WTC11 (cell line): ENCODE measurements at places on chromosomes 13 and 19.

DNA sequence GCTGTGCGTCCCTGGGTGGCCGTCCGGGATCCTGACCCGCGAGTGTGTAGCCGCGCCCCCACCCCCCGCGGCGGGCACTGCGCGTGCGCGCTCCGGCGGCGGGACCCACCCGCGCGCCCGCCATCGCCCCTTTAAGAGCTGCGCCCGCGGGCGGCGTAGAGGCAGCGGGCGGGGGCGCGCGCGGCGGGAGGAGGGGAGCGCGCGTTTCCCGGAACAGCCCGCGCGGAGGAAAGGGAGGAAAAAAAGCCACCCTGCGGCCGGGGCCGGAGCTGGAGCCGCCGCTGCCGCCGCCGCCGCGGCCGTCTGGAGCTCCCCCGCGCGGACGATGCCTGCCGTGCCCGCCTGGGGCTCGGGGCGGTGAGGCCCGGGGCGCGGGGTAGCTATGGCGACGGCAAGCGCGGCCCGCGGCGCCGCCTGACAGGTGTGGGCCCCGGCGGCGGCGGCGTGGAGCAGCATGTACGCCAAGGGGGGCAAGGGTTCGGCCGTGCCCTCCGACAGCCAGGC, at the start of gene SSBP4:
SSBP4 (plus strand) TSS at position 204 of the 504 bp plus-strand sequence; CDS start at position 455, 251 bp downstream.
- DNase-seq, result peak; percentile 69

DNA sequence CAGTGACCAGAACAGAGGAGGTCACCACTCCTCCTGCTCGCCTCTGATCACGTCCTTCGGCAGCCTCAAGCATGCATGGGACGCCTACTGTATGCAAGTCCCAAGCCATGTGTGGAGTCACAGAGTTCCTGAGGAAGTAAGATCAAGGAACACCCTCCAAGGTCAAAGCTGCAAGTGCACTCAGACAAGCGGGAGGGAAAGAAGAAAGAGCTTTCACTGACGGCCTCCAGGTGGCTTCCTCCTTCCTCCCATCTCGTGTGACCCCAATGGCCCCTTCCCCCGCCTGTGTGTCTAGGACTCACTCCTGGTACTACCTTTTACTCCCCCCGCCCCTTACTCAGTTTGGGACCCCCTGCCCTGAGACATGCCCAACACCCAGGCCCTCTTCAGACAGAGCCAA, 6.1 kb downstream of the HAUS8 start:
- no peak for DNase-seq

DNA sequence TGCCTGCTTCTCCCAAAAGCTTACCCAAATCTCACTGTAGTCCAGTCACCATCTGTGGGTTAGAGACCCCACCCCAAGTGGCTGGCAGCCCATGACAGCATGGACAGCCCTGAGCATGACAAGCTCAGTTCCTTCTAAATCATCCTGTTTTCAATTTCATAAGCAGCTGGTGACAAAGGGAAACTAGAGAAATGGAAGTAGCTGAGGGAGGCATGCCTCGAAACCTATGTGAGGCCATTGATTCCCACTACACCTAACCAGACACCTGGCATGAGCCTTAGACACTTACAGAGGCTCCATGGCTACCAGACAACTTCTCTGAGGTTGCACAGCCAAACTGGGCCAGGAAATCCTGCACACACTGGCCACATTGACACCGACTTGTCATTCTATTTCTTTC, 56.2 kb downstream of the ABCC4 start:
- no peak for DNase-seq

- DNase-seq, result no peak
These were observed 29.3 kb upstream of the MYCBP2 start for GRCh38 chr13:77356155-77356554.

DNA sequence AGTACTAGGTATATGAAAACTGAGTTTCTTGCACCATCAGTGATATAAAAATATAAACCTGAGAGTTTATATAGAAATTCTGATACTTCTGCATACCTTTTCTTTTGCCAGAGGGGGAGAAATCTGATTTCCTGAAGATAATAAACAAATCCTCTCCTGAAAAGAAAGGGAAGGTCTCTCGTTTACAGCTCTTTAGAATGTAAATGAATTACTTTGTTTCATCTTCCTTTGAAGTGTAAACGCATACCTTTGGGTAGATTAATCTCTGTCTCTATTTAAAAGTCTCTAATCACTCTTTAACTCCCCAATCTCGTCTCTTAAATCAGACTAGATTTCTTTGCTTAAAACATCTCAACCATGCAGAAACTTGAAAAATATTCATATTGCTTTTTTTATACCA, 1092.9 kb downstream of the SLITRK5 start:
- no peak for DNase-seq

GRCh38 chr13:100646030-100646673, 28.4 kb downstream of the TMTC4 start:
- DNase-seq, result peak; percentile 55

GRCh38 chr13:25733696-25734435, 317.9 kb downstream of the SHISA2 start:
- no peak for DNase-seq

- no peak for DNase-seq
These were observed 230.5 kb downstream of the FGF9 start for GRCh38 chr13:21901336-21901735.

DNA sequence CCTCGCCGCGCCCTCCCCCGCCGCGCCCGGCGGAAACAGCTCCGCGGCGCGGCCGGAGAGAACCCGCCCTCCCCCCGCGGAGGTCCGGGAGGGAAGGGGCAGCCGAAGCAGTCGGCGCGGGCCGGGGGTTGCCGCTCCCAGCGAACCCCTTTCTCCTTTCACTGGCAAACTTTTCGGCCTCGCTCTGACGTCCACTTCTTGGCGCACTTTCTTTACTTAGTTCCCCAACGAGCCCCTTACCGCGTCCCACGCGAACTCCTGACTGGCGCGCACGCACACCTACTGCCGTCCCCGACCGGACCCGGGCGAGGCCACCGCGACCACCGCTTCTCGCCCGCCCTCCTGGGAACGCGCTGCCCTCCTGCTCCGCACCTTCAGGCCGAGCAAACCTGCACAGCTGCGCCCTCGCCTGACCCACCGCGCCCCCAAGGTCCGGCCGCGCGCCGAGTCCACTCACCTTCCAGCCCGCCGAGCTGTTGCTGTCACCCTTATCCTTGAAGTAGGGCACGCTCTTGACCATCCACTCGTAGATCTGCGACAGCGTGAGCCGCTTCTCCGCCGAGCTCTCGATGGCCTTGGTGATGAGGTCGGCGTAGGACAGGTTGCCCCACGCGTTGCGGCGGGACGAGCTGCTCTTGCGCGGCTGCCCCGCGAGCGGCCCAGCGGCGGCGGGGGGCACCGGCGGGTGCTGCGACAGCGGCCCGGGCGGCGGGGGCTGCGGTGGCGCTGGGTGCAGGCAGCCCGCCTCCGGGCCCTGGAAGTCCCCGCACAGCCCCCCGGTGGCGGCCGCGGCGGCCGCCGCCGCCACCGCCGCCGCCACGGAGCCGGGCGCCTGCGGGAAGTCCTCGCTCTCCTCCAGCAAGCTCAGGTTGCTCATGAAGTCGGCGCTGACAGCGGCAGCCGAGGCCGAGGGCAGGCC, 1.1 kb downstream of the FOXO1 start:
- peak; percentile 36 for DNase-seq

- DNase-seq, result no peak
These were observed 667 bp upstream of the ZNF790 start for GRCh38 chr19:36838784-36839324.

DNA sequence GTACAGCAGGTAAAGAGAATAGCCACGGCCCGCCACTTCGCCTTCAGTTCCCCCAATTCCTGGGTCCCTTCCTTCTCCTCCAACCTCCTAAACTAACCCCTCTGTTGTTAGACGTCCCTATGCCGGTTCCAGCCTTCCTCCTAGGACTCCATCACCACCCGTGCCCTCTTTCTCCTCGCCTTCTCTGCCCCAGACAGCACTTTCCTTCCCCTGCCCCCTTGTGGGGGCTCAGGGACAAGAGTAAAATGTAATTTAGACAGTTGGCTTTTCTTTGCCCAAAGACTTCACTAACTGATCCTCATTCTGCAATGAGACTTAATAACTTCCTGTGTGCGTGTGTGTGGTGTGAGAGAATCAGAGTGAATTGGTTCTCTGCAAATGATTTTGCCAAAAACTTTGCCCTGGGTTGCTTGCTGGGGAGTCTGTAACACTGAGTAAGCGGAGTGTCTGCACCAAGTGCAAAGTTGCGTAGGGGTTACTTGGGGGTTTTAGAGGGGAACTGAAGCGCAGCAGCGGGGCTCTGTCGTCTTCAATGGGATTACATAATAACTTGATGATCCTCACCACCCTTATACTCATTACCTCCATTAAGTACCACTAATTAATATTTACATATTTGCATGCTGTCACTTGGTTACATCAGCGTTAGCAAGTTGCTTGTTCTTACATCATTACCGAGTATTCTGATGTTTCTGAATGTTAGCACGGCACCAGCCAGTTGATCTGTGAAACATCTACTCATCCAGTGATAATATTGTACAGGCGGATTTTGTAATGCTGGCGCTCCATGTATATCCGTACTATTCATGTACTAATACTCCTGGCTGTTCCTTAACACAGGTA, 19.9 kb upstream of the SGCG start:
- DNase-seq, result no peak

GRCh38 chr19:19743176-19743575, 10.3 kb upstream of the ZNF14 start:
- DNase-seq, result no peak

GRCh38 chr13:40179445-40180281, 486.8 kb downstream of the FOXO1 start:
- DNase-seq, result no peak

GRCh38 chr19:2096034-2096479, at the start of gene MOB3A:
TSS of gene MOB3A (minus strand) at chr19:2096326. CDS start at chr19:2078560, 17,766 bp downstream.
- DNase-seq, result no peak

- DNase-seq, result no peak
These were observed 10.8 kb downstream of the LCP1 start for GRCh38 chr13:46171217-46171616.

GRCh38 chr13:113350065-113350937, 13.6 kb downstream of the GRTP1 start:
- DNase-seq, result no peak

DNA sequence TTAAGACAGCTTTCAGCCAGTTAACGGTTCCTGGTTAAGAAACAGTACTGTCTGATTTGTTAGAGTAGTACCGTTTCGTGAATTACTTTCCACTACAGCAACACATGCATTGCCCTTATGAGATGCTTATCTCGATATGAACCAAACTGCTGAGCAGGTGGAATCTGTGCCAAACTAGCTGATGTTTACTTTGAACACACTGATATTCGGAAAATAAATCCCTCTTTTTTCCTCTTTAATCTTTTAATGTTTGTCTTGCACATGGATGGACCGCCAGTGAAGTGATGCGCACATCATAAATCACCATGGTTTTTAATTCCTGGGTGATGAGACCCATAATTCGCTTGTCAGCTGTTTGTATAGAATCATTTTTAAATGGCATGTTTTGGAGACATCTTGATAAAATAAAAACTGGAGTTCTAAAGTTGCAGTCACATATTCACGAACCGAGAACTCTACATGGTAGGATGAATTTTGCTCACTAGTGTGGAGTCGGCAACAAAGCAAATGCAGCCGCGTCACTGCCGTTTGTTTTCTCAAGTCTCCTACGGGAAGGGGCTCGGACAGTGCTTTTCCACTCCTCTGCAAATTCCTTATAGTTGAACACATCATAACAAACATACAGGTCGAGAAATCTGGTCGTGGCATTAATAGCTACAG, 1.1 kb downstream of the GJA3 start:
- no peak for DNase-seq

DNA sequence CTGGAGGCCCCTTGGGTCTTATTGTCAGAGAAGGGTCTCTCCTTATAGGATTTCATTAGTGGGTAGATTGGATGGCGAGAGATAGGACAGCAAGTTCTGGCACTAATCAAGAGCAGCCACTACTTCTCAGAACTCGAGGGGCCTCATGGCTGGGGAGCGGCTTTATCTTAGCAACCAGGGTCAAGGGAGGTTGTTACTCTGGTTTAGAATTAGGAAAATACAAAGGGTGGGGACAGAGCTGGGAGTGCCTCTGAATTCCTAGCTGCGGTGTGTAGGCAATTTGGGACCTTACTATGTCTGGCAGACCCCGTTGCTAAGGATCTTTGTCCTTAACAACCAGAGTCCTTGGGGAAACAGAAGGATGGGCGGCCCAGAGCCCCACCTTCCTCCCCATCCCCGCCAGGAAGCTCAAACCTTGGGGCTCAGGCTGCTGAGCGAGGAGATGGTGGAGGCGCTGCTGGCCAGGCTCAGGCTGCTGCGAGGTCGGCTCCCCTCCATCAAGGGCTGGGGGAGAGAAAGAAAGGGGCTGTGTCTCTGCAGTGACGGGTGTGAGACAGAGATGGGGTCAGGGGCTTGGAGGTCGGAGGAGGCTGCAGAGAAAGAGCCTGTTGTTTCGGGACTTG, 1.2 kb downstream of the PLEKHA4 start:
- DNase-seq, result no peak

DNA sequence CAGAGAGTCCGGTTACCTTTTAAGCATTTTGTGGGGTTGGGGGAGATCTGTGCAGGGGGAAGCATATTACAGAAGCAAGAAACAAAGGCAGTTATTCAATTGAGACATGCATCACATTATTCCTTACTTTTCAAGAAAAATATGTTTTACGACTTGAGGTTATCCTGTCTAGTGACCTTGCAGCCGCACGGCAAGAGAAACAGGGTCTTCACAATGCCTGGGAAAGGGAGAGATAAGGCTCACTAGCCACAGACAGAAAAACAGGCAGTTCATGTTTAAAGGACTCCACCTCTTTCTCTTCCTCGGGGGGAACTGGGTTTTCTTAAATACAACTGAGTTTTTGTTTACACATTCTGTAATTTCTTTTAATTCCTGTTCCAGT, 536 bp upstream of the NCR1 start:
- DNase-seq, result no peak

DNA sequence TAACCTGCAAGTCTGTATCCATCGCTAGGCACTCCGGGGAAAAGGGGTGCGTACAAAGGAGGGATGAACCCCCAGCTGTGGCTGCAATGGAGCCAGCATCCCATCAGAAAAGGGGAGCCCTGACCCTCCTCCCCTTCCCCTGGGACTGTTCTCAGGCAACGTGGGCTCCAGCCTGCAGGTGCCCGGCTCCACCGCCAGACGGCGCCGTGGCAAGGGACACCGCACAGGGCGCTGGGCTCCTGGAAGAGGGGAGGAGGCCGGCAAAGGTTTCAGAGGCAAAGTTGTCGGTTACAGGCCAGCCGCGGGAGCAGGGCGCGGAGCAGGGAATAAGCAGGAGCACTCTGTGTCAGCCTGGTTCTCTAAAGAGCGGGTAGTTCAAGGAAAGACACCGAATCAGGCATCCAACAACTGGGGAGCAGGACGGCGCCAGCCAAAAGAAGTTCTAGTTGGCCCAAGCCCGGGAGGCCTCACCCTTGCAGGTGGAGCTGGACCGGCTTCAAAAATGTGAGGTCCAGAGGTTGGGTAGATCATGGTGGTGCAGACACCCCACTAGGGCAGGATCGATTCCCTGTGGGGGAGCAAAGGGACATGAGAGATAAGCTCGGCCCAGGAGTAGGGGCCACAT, 53.0 kb upstream of the ATP12A start:
- DNase-seq, result peak; percentile 88

DNA sequence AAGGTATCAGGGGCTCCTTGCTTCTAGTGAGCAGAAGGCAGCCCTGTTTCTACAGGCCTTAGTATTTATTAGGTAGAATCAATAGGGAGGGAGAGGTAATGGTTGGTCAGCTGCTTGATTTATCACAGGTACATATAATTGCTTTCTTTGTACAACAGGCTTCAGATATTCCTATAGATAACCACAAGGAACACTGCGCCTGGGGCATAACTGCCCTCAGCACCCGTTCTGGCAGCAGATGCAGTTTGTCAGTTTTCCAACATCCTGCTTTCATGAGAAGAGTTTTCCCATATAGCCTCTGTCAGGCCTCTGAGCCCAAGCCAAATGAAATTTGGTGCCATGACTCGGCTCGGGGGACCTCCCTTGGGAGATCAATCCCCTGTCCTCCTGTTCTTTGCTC, 12.4 kb upstream of the ZNF486 start:
- DNase-seq, result no peak
